Activated CD8-positive, alpha-beta memory T cell treated with anti-CD3 and anti-CD28 coated beads for 4 hours (primary cell): ENCODE measurements at places on chromosomes 7 and 10.

- DNase-seq, result no peak
These were observed 21.9 kb downstream of the THSD7A start for GRCh38 chr7:11810043-11810625.

- no peak for DNase-seq
These were observed 39.8 kb upstream of the ZNF37A start for GRCh38 chr10:38054361-38054797.

DNA sequence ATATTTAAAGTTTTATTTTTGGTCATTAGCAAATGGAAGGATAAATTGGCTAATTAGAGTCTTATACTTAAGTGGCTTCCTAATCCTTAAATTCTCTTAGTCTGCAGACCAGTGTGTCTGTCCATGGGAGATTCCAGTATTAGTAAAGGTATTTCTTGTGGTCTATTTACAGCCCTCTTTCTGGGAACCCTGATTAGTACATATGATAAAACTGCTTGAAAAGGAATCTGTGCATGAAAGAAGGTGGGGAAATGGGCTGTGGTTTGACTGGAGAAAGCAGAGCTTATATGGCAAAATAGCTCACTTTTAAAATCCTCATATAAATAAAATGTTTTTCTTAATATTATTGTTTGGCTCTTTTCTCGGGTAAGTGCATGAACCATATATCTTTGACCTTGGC lies 124.5 kb upstream of the RHOBTB1 start:
- no peak for DNase-seq

DNA sequence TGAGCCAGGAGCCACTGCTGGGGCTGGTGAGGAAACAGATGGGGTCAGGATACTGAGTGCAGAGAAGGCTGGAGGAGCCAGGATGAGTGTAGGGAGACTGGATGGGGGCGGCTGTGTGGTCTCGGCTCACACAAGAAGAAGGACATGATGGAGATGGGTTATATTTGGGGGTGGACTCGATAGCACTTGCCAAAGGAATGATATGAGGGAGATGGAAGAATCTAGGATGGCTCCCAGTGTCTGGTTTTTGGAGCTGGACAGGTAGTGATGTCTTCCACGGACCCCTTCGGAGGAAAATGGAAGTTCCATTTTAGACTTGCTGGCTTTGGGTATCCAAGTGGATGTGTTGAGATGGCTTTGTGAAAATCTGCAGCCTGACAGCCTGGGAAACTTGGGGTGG lies 83.9 kb downstream of the CDH23 start:
- DNase-seq, result no peak

DNA sequence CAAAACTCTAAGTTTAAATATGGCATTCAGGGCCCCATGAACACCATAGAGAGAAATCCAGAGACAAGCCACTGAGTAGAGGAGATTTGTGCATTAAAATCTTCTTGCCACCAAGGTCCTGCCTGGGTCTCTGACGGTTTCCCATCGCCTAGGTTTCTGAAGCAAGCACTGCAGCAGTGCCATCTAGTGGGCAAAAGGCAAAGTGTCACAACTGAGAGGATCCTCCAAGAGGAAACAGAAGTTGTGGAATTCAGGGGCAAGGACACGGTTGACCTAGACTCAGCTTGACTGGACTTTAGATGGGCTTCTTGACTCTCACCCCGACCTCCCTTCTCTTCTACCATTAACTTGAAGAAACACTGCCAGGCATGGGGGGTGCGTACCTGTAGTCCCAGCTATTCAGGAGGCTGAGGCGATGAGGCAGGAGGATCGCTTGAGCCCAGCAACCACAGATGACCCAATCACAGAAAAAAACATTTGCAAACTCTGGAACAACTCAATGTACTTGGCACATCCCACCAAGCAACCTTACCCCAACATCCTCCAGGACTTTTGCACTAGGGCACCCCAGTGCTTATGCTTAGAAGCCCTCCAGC lies 604.1 kb downstream of the GALNT17 start:
- no peak for DNase-seq

DNA sequence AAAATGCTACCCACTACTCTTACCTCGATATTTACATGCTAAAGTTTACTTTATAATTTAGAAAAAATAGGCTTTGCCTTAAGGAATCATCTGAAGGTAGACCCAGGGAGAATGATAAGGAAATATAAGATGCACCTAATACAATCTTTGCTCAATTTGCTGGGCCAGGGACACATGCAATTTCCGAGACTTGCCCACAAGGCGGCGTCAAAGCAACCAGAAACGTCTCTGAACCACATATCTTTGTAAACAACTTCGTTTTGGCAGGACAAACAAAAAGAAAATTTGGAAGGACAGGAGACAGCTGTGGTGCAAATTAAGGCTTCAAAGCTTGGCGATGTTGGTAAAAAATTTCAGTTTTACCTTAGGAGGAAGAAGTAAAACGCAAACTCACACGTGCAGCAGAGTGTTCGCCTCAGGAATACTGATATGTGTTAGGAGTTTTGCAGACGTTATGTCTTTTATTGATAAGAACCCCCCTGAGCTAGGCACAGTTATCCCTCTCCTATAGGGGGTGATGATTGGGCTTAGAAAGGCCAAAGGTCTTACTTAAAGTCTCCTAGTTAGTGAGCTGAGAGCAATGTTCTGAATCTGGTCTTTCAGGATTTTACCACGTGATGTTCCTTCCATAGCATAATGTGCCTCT lies 134.3 kb downstream of the PRKCQ start:
- DNase-seq, result peak; percentile 27
